Stimulated activated CD8-positive, alpha-beta memory T cell treated with anti-CD3 and anti-CD28 coated beads, Interleukin-15, amount 100 ng/mL, for 24 hours (primary cell): ENCODE measurements at places on chromosomes 7 and 10.

GRCh38 chr10:70523057-70523456, 44.5 kb downstream of the PALD1 start:
- DNase-seq: no peak

- DNase-seq: no peak
Measured at GRCh38 chr7:151462306-151462779, 22.4 kb upstream of the CRYGN start.

DNA sequence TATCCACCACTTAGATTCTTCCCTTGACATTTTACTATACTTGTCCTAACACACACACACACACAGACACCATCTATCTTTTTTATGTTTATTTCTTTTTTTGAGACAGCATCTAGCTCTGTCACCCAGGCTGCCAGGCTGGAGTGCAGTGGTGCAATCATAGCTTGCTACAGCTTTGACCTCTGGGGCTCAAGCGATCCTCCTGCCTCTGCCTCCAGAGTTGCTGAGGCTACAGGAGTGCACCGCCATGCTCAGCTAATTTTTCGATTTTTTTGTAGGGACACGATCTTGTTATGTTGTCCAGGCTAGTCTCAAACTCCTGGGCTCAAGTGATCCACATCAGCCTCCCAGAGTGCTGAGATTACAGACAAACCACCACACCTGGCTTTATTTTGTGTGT, 16.7 kb downstream of the WIPI2 start:
- no peak for DNase-seq

GRCh38 chr10:125373546-125373945, 213.2 kb upstream of the CTBP2 start:
- DNase-seq: no peak

DNA sequence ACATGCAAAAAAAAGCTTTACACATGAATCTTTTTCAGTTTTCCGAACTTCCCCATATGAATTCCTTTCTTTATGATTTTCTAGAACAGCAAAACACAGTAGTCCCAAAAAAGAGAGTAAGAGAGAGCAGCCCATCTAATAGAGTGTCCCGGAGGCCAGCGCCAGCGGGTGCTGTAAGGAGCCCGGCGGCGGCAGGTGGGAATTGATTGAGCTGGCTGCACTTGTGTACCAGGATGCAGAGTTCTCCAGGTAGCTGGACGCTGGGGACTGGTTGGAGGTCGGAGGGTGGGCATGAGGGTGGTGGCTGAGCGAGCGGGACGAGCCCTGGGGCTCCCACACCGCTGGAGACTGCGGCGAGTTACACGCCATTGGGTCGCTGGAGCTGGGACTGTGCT, 4.0 kb downstream of the DLX5 start:
- no peak for DNase-seq

- no peak for DNase-seq
Measured at GRCh38 chr10:94046098-94046497, 52.4 kb downstream of the PLCE1 start.

GRCh38 chr7:34022626-34023025, 117.3 kb downstream of the BMPER start:
- DNase-seq: no peak

- DNase-seq: no peak
Measured at GRCh38 chr7:16801111-16801542, 3.7 kb downstream of the AGR2 start.

DNA sequence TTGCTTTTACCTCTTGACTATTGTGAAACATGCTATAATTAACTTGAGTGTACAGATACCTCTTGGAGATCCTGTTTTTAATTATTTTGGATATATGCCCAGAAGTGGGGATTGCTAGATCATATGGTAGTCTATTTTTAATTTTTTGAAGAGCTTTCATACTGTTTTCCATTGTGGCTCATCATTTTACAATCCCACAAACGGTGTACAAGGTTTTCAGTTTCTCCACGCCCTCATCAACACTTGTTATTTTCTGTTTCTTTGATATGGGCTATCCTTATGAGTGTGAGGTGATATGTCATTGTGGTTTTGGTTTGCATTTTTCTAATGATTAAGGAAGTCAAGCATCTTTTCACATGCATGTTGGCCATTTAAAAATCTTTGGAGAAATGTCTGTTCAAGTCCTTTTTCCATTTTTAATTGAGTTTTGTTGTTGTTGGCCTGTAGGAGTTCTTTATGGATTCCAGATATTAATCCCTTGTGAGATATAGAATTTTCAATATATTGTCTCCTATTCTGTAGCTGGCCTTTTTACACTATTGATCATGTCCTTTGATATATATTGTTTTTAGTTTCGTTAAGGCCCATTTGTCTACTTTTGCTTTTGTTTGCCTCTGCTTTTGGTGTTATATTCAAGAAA, 7.5 kb downstream of the AGK start:
- no peak for DNase-seq

DNA sequence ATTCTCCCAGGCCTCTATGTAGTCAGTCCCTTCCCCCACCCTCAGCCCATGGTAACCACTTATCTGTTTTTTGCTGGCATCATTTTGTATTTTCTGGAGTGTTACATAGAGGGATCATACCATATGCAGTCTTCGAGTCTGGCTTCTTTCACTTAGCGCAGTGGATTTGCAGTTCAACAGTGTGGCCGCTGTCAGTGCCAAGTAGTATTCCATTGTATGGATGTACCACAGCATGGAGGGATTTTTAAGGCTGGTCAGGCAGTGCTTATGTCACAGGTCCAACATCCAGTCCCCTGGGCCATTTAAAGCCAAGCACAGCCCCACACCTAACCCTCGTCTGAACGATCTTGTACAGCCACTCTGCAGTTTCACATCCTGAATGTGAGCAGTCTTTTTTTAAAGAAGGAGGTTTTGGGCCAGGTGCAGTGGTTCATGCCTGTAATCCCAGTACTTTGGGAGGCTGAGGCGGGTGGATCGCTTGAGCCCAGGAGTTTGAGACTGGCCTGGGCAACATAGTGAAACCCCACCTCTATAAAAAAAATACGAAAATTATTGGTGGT, 121.8 kb downstream of the CUX1 start:
- DNase-seq: no peak

GRCh38 chr7:47652591-47652990, 70.7 kb upstream of the TNS3 start:
- no peak for DNase-seq

DNA sequence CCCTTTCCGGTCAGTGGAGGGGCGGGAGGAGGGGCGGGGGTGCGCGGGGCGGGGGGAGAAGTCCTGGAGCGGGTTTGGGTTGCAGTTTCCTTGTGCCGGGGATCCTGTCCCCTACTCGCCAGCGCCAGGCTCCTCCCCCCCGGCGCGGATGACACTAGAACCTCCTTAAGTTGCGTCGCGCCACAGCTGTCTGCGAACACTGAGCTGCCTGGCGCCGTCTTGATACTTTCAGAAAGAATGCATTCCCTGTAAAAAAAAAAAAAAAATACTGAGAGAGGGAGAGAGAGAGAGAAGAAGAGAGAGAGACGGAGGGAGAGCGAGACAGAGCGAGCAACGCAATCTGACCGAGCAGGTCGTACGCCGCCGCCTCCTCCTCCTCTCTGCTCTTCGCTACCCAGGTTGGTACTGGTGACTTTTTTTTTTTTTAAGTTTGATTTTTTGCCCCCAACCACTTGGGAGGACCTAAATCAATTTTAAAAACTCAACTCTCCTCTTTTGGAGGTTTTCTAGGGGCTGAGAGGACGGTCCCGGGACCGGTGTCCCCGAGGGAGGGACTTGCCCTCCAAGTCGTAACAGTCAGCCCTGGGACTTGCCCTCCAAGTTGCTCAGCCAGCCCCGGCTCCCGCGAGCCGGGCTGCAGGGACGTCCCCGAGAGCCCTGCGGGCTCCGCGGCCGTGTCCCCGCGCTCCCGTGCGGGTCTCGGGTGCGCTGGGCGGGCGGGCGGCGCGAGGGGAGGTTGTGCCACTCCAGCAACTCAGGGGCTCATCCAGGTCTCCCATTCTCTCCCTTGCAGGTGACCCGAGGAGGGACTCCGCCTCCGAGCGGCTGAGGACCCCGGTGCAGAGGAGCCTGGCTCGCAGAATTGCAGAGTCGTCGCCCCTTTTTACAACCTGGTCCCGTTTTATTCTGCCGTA, at the start of gene GATA3:
GATA3 (plus strand) TSS at position 195 of the 914 bp plus-strand sequence. CDS start 968 bp downstream, outside the sequence.
- no peak for DNase-seq

- DNase-seq: no peak
Measured at GRCh38 chr7:80133361-80134114, 1.1 kb upstream of the GNAI1 start.

DNA sequence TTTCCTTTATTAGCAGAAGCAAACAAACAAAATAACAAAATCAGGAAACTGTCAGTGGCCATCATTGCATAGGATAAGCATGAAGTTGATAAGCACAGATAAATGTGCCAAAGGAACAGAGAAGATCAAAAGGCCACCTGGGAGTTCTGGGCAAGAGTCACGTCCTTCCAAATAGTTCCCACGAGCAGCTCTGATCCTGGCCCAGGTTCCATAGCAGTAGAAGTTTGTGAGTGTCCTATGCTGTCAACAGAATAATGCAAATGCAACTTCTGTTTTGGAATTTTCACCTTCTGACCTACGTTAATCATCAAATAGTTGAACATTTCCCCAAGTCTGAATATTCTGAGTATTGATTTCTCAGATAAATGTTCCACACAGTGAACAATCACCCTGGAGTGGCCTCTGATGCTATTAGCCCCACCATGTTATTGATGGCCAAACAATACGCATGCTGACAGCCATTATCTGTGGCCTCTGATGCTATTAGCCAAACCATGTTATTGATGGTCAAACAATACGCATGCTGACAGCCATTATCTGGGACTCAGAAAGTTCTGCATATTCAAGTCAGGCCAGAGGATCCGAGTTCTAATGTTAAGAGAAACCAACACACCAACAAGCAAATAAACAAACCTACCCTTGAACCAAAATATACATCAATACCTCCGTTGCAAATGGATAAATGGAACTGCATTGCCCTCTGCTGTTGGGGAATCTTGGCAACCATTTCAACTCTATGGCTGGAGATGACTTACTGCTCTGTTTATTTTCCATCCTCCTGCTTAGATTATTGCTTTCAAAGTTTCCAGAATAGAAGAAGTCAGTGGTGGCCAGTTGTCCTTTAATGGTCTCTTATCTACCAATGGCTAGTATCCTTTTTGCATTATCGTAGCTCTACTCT, 63.3 kb downstream of the MRC1 start:
- no peak for DNase-seq

DNA sequence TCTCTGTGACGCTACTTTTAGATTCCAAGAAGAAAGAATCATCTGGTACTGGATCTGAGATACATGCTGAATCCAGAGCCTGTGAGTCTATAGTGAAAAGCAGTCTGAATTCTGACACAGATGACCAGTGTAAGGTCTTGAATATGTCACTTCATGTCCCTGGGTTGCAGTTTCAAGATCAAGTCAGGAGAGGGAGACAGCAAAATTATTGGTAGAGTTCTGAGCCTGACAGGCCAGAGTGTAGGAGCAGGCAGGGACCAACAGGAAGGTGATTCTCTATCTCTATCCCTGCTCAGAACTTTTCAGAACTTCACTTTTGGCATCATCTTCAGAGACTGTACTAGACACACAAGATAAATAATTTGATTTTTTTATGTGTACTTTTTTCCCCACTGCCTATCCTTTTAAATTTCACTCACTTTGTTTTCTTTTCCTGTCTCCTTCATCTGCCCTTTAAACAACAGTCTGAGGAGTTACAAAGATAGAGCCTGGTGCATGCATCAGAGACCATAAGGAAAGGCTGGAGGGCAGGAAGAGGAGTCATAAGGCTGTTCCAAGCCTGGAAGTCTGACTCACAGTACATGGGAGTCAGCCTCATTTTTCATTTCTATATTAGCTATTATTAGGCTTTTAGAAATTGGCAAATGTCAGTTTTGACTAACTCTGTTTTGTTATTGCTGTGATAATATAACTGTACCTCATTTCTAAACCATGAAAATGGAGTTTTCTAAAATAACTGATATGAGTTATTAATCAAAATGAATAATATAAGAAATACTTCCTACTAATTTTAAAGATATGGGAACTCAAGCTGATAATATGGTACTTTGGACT, 120.2 kb upstream of the TMEM229A start:
- no peak for DNase-seq

- no peak for DNase-seq
Measured at GRCh38 chr7:84144935-84145334, 49.7 kb downstream of the SEMA3A start.

GRCh38 chr7:42878303-42878702, 33.6 kb downstream of the C7orf25 start:
- DNase-seq: no peak

- DNase-seq: no peak
Measured at GRCh38 chr7:18497800-18498199, 2.3 kb downstream of the HDAC9 start.

DNA sequence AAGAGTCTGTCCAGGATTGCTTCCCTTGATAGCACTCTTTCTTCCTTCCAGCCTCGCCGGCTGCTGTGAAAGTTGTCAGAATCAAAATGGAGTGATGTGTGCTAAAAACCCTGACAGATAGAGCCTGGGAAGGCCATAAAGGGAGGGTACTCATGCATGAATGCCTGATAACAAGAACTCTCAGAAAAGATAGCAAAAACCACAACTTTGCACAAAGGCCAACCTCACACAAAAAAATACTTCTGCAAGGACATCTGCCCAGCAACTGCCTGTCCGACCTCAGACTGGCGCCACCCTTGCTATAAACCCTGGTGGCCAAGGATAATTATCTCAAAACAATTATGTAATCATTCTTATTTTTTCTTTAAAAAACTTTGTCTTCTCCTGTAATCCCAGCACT, 133.2 kb upstream of the SVIL start:
- DNase-seq: no peak

- DNase-seq: no peak
Measured at GRCh38 chr10:87841186-87841585, 22.1 kb downstream of the KLLN start.

GRCh38 chr7:151012911-151013347, 11.4 kb downstream of the ATG9B start:
- DNase-seq: no peak

- no peak for DNase-seq
Measured at GRCh38 chr10:58268454-58268945, 462 bp upstream of the CISD1 start.

GRCh38 chr10:124319926-124320391, 98.8 kb downstream of the OAT start:
- DNase-seq: no peak

DNA sequence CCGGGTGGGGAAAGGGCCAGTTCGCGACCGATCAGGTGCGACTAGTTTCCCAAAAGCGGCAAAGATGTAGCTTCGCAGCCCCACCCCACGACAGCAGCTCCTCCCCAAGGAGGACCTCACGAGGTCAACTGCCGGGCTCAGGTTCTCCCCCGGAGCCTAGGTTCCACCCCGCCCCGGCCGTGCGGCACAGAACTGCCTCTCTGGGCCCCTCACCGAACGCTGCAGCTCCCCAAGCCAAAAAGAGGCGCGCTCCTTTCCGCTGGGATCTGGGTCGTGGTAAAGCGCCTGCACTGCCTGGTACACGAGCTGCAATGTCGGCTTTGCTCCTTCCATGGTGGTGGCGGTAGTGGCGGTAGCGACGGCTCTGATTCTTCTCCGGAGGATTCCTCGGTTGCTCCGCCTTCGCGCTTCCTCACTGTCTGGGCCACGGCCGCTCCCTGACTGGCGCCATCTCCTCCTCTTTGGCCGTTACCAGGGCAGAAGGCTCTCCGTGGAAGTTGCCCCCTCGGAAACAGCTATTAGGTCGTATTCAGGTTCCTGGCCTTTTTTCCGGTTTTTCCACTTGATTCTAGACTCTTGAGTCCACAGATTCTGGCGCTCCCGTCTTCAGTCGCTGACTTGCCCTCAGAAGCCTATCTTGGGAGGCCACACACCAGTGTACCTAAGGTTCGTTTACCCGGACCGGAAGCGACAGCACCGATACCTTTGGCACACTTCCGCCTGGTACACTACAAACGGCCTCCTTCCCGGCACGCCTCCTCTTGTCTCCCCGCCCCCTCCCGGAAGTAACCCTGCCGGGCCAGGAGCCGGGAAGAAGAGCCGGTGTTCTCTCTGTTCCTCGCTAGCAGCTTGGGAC, at the start of gene TNPO3:
TNPO3 (minus strand) TSS at position 674 of the 856 bp plus-strand sequence; CDS start at position 333, 341 bp downstream.
- peak; percentile 70 for DNase-seq
